Activated CD8-positive, alpha-beta memory T cell treated with anti-CD3 and anti-CD28 coated beads for 4 hours (primary cell): ENCODE measurements at places on chromosomes 7 and 10.

- DNase-seq = no peak
These were observed 153.0 kb upstream of the PRPS1L1 start for GRCh38 chr7:18180685-18181084.

DNA sequence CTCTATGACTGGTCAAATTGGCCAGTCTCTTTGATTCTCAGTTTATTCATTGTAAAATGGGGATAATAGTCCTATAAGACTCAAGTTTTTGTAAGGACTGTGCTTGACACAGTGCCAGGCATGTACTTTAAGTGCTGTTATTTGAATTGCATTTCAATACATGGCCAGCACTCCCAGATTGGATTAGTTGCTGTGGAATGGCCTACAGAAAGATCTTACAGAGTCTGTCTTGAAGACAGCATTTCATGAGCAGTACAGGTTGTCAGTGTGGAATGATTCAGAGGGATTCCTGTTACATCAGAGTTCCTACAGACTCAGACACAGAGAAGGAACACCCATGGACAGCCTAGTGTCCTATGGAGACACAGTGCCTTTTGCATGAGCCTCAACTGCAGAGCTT lies 238.1 kb upstream of the BMPER start:
- no peak for DNase-seq

DNA sequence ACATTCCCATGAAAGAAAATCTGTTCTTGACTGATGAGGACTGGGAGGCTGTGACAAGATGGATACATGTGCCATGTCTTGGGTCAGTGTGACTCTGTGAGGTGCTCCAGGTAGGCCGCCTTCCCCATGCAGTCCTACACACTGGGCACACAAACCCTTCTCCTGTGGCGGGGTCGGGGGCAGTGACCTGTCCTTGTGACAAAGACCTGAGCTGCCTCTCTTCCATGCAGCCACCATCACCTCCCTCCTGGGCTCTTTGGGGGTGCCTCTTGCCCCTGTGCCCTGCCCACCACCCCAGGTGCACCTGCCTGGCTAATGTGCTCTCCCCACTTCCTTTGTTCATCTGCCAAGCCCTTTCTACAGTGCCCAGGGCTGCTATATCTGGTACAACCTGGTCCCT lies 35.7 kb upstream of the DMBT1 start:
- no peak for DNase-seq

GRCh38 chr7:143850682-143851081 lies 51.3 kb downstream of the TCAF1 start:
- no peak for DNase-seq

DNA sequence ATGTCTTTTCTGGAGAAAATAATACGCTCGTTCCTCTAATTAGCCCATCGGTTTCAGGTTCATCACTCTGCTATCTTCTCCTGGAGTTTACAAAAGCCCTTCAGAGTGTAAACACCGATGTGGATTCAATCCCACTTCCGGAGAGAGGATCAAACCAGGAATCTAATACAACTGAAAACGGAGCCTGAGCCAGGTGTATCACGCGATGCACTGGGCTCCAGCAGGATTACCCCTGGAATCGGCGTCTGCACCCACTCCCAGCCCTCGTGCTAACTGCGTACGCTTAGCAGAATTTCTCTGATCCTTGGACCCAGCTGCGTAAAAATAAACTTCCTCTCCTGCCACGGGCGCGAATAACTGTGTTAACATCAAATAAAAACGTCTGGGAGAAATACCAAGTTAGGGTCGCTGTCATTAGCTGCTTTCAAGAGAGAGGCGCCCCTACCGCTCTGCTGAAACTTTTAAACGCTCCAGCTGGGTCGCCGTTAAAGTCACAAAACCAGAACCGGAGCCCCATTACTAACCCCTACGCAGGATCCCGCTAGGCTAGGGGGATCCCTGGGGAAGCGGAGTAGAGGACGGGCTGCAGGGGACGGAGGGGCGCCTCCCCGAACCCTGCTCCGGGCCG lies 502 bp downstream of the ZNF3 start:
- DNase-seq = no peak

GRCh38 chr10:88125766-88126165 lies 262.3 kb downstream of the PTEN start:
- DNase-seq = no peak

GRCh38 chr7:88396295-88396947 lies 89.7 kb upstream of the STEAP4 start:
- no peak for DNase-seq

DNA sequence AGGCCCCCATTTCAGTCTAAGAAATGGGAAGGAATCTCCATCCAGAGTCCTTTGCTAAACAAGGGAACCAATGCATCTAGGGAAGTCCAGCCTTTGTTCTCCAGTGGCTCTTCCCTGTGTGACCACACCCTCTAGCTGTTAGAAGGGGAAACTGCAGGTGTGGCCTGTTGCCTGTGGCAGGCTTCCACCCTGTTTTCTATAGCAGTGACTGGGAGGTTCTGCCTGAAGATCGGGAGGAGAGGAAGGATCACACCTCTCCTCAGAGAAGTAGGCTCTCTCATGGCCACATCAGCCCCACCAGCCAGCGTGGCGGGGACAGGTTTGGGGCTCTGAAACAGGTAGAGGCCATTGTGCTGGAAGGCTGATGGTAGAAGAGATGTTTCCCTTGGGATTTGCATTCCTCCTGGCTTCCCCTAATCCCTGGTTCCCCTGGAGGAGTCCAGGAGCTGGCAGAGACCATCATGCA lies 47.7 kb upstream of the TRIM8 start:
- no peak for DNase-seq

GRCh38 chr10:4568731-4569130 lies 257.3 kb upstream of the AKR1E2 start:
- DNase-seq = no peak

- DNase-seq = no peak
These were observed 3.1 kb upstream of the AP5Z1 start for GRCh38 chr7:4772306-4772705.

GRCh38 chr10:50653142-50653541 lies 29.4 kb upstream of the SGMS1 start:
- DNase-seq = no peak

DNA sequence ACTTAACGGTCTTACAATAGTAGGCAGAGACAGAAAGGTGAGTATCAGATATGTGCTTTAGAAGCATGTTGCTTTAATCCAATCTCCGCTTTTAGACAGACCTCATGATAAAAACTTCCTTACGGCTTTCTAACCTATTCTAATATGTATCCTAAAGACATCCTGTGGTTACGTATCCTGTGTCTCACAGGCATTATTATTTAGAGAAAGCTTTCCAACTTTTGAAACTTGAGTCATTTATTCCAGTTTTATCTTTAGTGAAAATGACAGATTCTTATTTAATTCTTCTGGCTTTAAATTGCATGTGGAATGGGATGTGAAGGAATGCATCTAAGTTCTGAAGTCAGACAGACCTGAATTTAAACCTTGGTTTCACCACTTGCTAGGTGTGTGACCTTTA lies 118.9 kb downstream of the OTUD1 start:
- no peak for DNase-seq

- no peak for DNase-seq
These were observed 40.7 kb upstream of the MRLN start for GRCh38 chr10:59793919-59794318.

DNA sequence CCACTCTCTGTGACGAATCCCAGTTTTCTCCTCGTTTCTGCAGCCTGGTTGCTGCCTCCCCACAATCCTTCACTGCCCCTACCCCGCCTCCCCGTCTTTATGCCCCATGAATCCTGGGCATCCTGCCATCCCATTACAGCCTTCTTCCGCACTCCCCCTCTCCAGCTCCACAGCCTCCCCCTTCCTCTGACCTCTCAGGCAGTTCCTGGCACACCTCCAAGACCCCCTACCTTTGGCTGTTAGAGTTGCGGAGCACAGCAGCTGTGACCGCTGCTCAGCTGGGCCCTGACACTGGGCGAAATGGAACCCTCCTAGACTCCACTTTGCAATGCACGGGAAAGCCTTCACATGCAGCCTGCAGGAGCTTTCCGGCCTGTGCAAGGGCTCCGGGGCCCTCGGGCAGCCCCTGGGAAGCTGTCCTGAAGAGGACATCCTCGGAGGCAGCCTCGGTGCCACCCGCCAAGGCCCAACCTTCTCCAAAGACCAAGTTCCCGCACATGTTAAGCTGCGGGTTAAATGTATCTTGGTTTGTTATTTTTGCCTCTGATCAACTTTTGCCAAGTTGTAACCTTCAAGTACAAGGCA lies 400.7 kb upstream of the MKI67 start:
- no peak for DNase-seq

GRCh38 chr10:94011296-94011695 lies 17.6 kb downstream of the PLCE1 start:
- no peak for DNase-seq

DNA sequence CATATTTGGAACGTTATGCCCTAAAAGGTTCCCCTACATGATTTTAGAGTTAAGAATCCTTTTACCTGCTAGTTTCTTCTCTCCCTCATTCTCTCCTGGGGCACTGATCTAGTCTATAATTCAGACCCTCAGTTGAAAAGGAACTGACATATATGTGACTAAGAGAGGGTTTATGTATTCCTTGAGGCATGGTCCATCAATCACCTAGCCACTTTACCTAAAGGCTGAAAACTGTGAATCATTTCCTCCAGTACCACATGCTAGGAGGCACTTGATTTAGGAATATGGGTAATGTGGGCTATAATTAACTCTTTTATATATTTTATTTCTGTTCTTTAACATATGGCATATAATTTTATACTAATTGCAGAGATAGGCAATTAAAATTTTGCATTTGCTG lies 303.5 kb downstream of the BBS9 start:
- no peak for DNase-seq

DNA sequence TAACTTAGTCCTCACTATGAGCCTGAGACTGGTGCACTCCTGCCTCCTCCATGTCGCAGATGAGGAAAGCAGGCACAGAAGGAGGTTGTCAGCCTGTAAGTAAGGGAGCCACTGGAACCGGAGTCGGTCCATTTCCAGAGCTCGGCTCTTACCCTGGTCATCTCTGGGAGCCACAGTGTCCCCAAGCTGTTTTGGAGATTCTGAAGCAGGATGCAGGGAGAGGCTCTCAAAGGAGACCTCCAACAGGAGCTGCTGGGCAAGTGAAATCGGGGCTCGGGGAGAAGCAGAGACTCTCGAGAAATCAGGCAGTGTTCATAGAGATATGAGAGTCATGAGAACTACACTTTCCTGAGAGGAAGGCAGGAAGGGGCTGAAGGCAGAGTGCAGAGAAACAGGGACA lies 39.0 kb downstream of the VSTM4 start:
- no peak for DNase-seq

DNA sequence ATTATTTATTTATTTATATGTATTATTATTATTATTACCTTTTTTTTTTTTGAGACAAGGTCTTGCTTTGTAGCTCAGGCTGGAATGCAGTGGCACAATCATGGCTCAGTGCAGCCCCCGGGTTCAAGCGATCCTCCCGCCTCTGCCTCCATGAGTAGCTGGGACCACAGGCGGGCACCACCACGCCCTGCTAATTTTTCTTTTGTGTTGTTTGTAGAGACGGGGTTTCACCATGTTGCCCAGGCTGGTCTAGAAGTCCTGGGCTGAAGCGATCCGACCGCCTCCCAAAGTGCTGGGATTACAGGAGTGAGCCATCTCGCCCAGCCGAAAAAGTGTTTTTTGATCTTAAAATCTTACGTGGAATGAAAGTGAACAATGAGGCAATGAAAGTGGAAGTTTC lies 79.4 kb upstream of the C1GALT1 start:
- no peak for DNase-seq

- DNase-seq = no peak
These were observed 5.4 kb downstream of the VGF start for GRCh38 chr7:101159696-101160674.
